ENCODE measurements at places on chromosomes 4 and X.

DNA sequence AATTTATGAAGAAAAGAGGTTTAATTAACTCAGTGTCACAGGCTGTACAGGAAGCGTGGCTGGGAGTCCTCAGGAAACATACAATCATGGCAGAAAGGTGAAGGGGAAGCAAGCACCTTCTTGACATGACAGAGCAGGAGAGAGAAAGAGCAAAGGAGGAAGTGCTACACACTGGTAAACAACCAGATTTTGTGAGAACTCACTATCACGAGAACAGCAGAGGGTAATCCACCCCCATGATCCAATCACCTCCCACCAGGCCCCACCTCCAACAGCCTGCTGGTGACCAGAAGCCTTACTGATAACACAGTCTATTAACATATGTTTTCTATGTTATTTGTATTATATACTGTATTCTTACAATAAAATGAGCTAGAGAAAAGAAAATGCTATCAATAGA, 254.8 kb downstream of the PCDH10 start:
- DNase-seq: no peak

DNA sequence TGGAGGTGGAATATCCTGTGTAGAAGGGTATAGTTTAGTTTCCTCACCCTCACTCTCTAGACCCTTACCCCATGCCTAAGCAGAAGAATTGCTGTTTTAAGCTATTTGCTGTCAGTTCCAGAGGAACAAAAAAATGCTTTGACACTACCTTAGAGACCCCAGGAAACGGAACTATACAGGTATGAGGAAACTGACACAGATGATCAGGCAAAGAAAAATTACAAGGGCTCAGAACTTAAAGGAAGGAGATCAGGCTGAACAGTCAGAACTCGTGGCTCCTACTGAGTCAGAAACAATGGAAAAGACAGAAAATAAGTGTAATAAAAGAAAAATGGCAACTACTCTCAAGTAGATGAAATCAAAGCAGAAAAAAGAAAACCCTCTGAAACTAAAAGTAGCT, 65.6 kb downstream of the BANK1 start:
- no peak for DNase-seq

DNA sequence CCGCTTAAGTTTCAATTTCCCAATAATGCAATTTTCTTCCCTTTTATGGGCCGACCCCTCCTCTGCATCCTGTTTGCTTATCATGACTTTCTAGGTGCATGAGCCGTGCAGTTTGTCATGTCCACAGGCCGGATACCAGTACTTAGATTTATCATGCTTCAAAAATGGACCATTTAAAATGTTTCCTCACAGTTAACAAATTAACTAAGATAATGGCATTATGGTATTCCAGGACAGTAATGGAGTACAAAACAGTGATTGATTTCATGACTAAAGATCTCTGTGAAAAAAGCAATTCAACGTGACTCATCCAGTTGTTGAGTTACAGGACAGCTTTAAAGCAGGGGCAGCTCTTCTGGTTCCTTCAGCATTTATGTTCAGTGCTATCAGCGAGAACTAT, 23.0 kb downstream of the SNX25 start:
- no peak for DNase-seq

GRCh38 chrX:155998761-155999510, 1.4 kb downstream of the IL9R start:
- no peak for DNase-seq

GRCh38 chrX:17547658-17548057, 172.7 kb downstream of the NHS start:
- peak; percentile 28 for DNase-seq

DNA sequence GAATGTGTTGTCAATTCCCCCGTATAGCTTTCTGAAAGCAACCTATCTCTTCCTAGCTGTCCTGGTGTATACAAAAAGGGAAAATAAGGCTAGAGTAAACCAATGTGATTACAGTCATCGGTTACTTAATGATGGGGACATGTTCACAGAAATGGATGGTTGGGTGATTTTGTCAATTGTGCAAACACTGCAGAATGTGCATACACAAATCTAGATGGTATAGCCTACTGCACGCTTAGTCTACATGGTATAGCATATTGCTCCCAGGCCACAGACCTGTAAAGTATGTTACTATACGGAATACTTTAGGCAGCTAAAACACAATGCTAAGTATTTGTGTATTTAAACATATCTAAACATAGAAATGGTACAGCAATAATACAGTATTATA, 5.1 kb downstream of the DTHD1 start:
- no peak for DNase-seq

- DNase-seq: no peak
Measured at GRCh38 chr4:93416344-93417128, 412.0 kb upstream of the ATOH1 start.

GRCh38 chrX:42694260-42694815, 83.6 kb downstream of the PPP1R2C start:
- no peak for DNase-seq

DNA sequence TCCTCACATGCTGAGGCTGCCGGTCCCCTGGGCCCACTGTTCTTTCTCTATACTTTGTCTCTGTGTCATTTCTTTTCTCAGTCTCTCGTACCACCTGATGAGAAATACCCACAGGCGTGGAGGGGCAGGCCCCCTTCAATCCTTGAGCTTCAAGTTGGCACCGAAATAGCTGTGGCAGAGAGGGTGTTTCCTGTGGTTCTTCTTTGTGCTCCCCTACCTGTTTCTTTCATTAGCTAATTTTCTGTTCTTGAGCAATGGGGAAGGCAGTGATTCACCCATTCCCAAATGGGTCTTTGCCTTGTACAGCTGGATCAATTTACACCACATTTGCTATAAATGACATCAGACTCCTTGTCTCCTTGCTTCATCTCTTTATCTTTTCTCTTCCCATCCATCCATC, 2.1 kb upstream of the CYSLTR1 start:
- no peak for DNase-seq

DNA sequence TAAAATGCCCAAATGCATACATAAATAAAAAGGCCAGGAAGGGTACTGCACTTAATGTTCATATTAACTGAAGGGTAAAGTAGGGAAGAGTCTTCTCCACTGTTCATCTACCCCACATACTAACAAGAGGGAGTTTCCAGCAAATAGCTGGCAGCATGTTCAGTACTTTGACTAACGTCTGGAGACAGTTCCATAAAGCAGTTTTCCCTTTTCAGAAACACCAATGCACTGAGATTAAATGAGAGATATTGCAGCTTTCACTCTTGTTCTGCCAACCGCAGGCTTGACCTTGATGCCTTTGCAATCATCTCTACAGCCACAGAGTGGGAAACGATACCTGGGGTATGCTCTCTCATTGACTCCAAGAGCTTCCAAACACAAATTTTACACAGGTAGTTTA, 2123.1 kb upstream of the TENM3 start:
- no peak for DNase-seq

GRCh38 chr4:179927473-179927872, 2315.7 kb upstream of the TENM3 start:
- no peak for DNase-seq

- no peak for DNase-seq
Measured at GRCh38 chrX:139724626-139725025, 16.7 kb upstream of the MCF2 start.

Measured in NCI-H1105 (cell line).